ENCODE measurements at places on chromosomes 1 and 21.

GRCh38 chr1:32249831-32250525, 1.1 kb upstream of the LCK start:
- peak; percentile 65 for DNase-seq

DNA sequence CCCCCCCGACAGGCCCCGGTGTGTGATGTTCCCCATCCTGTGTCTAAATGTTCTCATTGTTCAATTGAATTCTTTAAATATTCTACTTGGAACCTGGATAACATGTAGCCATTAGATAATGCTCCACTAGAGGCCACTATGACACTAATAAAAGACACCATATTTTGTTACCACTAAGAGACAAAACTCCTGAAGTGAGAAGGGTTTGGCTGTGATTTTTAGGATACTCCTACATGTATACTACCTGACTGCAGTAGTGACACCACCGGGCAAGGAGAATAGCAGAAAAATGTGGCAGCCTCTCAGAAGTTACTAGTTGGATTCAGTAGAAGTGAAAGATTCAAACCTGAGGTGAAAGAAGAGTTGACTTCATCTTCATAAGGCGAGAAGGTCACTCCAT, 36.0 kb downstream of the F5 start:
- no peak for DNase-seq

DNA sequence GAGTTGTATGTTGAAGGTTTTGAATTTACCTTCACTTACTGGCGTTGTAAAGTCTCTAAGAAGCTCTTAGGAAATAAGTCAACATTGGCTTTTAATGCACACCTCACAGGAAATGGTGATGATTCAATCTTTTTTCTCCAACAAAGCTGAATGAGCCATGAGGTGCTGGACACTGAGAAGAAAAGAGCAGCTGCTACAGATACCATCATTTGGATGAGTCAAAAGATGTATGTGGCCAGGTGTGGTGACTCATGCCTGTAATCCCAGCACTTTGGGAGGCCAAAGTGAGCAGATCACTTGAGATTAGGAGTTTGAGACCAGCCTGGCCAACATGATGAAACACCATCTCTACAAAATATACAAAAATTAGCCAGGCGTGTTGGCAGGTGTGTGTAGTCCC, 3.3 kb upstream of the IL23R start:
- no peak for DNase-seq

DNA sequence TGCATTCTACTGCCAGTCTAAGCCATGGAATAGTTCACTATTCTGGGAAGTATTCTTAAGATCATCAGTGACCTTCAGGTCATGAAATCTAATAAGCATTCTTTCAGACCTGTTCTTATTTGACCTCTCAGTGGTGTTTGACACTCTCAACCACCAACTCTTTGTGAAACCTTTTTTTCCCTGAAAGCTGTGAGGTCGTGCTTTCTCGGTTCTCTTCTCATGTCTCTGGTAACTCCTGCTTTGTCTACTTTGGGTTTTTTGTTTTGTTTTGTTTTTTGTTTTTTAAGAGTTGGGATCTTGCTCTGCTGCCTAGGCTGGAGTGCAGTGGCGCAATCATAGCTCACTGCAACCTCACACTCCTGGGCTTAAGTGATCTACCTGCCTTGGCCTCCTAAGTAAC, 56.3 kb downstream of the POU2F1 start:
- DNase-seq, result no peak

DNA sequence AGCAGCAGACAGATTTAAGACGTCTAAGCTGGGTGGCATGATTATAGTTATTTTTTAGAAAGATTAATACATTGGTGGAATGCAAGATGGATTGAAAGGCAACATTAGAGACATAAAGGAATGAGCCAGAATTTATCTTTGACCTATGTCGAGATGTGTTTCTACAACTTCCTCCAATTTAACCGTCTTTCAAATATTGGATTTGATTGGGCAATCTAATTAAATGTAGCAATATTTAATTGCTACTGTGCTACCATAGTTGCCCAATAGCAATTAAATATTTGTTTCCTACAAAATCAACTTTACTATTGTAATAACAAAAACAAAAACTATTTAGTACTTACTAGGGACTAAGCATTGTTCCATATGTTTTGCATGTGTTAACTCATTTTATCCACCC, 30.4 kb upstream of the CYP4A22 start:
- no peak for DNase-seq

DNA sequence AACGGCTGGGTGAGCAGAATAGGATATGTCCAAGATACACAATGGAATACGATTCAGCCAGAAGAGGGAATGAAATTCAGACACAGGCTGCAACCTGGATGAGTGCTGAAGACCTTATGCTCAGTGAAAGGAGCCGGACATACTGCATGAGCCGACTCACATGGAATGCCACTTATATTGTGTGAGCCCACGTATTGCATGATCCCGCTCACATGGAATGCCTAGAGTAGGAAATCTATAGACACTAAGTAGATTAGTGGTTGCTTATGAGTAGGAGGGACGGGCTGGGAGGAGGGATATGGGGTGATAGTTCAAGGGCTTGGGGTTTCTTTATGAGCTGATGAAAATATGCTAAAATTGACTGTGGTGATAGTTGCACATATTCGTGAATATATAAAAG, 26.8 kb downstream of the TMPRSS2 start:
- no peak for DNase-seq

- DNase-seq, result no peak
Measured at GRCh38 chr1:31393463-31393862, 19.6 kb upstream of the SERINC2 start.

DNA sequence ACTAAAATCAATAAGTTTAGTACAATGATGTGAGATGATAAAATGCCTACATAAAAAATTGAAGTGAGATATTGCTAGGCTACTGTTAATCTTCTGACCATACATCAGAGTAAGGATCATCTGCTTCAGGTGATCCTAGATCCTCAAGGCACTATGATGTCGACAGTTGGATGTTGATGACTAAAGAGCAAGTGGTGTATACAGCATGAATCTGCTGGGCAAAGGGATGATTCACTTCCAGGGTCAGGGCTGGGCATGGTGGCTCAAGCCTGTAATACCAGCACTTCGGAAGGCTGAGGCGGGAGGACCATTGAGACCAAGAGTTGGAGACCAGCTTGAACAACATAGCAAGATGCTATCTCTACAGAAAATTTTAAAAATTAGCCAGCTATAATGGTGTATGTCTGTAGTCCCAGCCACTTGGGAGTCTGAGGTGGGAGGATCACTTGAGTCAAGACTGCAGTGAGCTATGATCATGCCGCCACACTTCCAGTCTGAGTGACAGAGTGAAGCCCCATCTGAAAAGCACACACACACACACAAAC, 24.6 kb downstream of the NUF2 start:
- DNase-seq, result no peak

All from activated T-helper 1 cell treated with anti-CD3 and anti-CD28 coated beads, Interleukin-2, amount 50 U/mL, for 16 hours (primary cell).